ENCODE measurements at places on chromosomes 7 and 10.

GRCh38 chr10:1253523-1254353 lies 197.6 kb downstream of the WDR37 start:
- peak; percentile 65 for DNase-seq

GRCh38 chr10:49053053-49053997 lies 62.0 kb downstream of the VSTM4 start:
- no peak for DNase-seq

GRCh38 chr10:128835361-128835760 lies 631.7 kb upstream of the MGMT start:
- DNase-seq = no peak

DNA sequence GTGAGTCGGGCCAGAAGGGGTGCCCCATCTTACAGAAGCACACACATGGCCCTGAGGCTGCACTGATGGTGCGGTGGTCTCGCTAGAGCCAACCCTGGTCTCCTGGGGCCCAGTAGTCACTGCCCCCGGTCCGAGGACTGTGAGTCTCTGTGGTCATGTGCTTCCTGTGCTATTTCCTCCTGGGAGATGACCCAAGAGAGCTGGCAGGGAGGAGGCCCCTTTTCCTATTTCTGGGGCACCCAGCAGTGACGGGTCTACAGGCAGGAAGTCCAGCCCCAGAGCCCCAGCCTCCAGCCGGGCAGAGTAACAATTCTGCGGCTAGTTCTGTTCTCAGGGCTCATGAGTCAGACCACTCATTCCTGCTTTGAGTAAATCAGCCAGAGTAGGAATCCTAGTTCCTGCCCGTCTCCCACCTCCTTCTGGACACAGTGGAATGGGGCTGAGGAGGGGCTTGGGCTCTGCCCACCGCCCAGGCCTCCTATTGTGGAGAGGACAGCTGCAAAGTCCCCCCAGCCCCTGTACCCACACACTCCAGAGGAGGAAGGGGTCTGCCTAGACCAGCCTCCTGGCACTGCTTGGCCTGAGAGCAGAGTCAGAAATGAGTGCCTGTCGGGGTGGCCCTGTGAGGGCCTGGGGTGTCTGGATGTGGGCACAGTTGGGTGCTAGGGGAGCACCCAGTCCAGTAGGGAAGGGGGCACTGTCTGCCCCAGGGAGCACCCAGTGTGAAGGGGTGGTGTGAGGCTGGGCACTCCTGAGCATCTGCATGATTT lies 80.5 kb upstream of the PPIF start:
- peak; percentile 76 for DNase-seq

DNA sequence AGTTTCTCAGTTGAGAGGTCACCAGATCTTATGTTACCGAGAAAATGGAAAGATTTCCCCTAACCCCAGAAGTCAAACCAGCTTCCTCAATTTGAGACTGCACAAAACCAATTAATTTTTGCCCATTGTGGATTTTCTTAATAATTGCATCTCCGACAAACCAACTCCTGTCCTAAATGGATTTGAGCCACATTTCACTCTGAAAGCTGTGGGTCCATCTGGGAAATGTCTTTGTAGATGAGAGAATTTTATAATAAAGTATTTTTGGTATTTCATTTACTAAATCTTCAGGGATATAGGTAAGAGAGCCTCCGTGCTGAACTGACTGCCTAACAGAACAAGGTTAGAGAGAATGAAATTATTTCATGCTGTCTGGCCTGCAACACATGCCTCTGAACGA lies 99.7 kb upstream of the PDCD4 start:
- DNase-seq = no peak

DNA sequence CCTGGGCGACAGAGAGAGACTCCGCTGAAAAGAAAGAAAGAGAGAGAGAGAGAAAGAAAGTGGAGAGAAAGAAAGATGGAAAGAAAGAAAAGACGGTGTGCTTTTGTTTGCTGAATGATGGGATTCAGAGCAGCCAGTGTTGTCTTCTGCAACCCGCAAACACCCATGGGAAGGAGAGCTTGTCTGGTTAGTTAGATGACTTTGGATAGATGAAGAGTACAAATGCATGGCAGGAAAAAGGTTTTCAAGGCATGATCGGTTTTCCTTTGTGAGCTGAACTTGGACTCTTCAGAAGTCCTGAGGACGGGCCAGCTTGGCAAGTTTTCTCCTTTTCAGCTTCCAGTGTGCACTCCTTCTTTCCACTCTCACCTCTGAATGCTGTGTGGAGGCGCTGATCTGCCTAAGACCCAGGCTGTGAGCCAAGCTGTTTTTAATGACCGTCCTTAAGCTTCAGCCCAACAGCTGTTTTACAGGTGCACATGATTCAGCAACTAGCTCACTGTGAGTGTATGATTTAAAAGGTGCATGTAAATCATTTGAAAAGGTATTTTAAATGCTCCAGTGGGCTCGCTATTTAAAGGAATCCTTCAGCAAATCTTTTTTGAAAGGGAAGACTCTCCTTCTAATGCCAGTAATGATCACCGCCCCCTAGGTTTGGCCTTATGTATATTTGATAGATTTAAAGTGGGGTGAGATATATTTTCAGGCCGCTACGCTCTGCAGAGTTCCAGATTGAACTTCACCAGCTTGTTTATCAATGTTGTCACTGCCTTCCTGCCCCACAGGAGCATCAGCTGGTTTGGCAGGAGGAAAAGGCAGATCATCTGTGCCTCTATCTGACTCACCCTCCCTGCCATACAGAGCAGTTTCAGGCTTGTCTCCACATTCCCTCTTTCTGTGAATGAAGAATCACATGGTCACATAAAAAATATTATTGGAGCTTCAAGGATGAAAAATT lies 115.0 kb downstream of the PLXDC2 start:
- peak; percentile 86 for DNase-seq

DNA sequence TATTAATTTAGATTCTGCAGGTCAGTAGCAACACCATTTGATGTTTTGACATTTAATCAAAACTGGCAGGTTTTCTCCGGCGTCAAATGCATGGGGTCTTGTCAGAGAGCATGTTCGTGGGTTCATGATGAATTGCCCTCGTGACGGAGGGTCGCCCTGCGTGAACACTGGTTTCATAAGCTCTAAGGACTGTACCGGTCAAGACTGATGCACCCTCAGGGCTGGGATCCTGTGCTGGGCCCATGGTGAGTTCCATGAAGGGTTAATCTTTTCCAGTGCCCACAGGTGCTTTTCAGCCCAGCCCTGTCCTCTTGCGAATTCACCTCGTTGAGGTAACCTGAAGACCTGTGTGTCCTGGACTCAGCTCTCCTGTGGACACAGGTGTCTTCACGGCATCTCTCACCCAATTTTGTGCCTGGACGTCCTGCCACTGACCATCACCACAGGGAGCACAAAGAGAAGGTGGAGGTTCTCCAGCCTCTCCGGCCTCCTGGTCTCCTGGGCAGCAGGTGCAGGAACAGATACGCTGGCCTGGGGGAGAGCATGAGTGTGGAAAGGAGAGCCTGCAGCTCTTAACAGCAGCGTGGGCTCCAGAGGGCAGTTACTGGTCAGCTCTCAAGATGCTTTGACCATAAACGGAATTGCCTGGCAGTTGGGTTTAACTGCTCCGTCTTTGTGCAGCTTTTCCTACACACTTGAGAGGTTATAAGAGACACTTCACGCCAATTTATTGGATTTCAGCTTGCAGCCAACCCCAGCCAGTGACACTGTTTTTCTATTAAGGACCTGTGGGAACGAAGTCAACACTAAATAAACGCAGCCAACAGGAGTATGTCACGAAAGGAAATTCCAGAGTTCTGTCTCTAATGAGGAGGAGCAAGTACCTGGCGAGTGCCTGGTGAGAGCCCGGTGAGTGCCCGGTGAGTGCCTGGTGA lies 37.4 kb upstream of the CFAP46 start:
- DNase-seq = no peak

DNA sequence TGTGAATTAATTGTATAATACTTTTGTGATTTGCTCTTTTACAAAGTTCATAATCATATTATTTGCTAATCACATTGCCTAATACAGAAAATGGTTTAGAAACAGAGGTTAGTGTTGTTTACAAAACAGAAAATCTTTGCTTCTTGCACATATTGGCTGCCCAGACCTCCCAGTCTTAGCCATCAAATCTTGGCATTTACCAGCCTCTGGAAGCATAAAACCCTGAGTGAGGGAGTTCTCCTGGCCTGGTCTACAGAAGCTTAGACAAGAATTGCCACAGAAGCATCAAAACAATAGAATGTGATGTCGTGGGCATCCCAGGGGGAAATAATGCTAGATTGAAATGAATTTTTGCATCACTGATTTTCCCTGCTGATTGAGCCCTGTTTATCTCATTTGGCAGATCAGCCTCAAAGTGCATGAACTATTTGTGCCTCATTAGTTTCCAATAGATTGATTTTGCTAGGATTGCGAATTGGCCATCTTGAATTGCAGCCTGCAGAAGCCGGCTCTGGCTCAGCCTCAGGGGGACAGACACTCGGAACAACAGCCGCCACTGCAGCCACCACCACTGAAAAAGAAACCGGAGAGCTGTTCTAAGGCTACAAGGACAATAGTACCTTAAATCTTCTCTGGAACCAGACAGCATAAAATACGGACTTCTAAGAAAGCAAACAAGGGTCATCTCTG lies 11.1 kb upstream of the SORBS1 start:
- no peak for DNase-seq
